ENCODE measurements at places on chromosomes 3 and 15.

GRCh38 chr3:117017135-117017894 is 307.7 kb downstream of the TUSC7 start:
- no peak for DNase-seq

- no peak for DNase-seq
These were observed 32.3 kb upstream of the CTSH start for GRCh38 chr15:78977091-78977571.

DNA sequence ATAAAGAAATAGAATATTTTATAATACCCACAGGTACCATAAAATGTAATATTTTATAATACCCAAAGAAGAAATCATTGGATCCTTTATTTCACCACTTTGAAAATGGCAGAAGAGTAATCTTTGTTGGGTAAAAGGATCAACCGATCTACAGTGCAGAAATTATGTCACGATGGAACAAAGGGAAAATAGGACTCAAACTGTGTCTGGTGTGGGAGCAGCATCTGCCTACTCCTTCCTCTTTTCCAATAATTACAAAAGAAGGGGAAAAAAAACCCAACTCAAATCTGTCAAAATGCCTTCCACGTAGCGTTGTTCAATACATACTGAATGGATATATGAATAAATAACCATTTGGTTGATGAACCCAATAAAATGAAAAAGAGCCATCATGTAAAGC is 492.6 kb upstream of the TBL1XR1 start:
- DNase-seq, result no peak

DNA sequence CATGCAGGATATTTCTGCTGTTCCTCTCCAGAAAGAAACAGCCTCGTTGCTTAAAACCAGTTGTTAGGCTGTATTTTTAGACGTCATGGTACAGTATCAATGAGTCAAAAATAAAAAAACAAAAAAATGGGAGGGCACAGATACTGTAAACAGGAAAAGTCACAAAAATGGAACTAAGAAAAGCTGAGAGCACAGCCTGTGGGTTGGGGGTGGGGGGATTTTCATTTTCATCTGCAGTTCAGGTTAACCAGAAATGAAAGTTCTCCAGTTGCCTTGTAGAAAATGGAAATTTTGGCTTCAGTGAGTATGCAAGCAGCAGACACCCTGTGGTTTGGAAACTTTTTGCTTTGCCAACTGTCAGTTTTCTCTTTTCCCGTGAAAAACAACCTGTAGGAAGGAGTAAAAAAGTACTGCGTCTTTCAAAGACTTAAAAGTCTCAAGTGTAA is 59.0 kb downstream of the FRMD4B start:
- no peak for DNase-seq

GRCh38 chr15:78232951-78233350 is 1.4 kb downstream of the ACSBG1 start:
- no peak for DNase-seq

GRCh38 chr3:132925256-132925930 is 112.8 kb upstream of the TMEM108 start:
- DNase-seq, result no peak

DNA sequence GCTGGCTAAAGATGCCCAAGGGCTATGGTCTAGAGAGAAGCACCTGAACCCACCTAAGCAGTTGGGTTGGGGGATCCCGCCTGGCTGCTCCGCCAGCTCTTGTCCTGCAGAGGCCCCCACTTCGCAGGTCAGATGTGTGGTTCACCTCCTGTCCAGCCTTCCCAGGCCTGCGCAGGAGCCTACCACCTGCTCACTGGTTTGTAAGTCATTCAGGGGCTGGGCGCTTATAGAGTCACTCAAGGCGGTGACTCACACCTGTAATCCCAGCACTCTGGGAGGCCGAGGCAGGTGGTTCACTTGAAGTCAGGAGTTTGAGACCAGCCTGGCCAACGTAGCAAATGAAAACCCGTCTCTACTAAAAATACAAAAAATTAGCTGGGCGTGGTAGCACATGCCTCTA is 3.9 kb upstream of the FURIN start:
- DNase-seq, result no peak

- DNase-seq, result no peak
These were observed 192.8 kb upstream of the THBS1 start for GRCh38 chr15:39388118-39388517.

DNA sequence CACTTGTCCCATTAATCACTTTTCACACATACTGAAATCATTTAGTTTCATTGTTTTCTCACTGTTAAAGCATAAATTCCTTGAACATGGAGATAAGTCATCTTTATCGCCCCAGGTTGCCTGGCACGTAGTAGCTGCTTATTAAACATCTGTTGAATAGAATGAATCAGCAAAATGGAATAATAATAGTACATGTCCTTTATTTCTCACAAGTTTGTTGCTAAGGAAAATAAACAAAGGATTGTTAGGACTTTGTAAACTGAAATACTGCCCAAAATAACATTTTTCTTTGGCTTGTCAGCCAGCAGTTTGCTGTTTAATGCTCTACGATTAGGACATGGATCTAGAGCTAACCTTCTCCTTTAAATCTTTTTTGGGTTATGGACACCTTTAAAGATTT is 17.9 kb downstream of the SLC35A5 start:
- no peak for DNase-seq

DNA sequence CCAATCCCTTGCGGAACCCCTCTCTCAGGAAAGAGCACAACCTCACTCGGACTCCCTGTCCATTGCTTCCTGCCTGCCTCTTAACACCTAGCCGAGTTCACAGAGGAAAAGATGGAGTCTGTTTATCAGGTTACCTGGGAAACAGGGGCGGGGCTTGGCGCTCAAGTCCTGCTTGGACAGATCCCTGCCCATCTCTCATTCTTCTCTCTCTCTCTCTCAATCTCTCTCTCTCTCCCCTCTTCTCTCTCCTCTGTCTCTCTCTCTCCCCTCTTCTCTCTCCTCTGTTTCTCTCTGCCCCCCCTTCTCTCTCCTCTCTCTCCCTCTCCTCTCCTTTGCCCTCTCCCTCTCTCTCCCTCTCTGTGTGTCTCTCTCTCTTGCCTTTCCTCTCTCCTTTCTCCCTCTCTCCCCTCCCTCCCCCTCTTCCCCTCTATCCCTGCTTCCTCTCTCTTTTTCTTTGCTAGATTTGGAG is at the start of gene EFHB:
TSS of gene EFHB (minus strand) at position 120 of the 469 bp plus-strand sequence. CDS start 199 bp downstream, outside the sequence.
- DNase-seq, result peak; percentile 72

DNA sequence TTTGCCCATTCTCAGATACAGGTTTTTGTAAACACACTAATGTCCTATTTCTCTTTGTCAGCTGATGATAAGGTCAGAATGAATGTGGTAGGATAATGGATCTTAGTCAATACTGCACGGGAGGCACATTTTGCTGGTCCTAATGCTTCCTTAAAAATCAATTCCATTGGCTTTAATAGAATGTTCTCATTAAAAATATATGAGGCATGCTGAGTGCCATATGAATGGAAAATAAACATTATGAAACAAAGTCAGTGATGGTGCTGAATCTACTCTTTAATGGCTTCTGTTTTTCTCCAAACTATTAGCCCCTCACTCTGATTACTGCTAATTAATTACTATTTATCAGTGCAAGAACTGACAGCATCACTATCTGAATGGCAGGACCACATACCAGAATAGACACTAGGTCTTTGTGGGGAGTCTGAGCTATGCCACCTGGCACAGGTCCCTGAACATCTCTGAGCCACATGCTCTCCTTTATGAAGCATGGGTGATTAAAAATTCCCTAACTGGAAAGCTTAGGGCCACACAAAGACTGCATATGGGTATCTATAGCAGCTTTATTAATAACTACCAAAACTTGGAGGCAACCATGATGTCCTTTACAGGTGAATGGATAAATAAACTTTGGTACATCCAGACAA is 278.9 kb downstream of the MEX3B start:
- no peak for DNase-seq

DNA sequence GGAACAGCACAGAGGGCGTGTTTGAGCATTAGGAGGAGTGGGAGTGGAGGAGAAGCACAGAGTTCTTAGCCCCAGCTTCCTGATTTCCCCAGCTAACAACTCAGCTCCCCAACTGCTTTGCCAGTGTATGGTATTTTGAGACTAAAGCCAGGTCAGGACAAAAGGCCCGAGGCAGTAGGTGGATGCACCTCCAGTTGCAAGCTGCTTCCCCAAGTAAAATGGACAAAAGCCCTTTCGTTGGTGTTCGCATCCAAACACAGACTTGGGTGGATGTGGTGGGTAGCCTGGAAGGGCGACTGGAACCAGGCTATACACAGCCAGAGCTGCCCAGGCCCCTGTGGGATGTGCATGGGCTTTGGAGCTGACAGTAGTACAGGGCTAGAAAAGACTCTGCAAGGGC is 12.3 kb upstream of the EHD4 start:
- DNase-seq, result no peak

DNA sequence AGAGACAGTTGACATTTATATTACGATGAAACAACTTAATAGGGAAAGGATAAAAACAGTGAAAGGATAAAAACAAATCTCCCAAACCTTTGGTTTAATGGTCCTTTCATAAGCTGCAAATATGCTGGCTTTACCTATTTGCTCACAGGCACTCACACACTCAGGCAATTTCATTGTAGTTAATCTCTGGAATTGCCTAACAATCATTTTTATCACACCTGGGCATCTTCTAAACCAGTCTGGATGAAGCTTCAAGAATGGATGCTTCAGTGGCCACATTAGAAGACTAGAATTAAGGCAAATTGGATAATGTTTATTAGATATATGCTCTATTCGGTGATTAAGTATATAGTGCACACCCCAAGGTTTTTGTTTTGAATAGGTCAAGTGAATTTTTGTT is 13.5 kb downstream of the OSBPL10 start:
- DNase-seq, result no peak

DNA sequence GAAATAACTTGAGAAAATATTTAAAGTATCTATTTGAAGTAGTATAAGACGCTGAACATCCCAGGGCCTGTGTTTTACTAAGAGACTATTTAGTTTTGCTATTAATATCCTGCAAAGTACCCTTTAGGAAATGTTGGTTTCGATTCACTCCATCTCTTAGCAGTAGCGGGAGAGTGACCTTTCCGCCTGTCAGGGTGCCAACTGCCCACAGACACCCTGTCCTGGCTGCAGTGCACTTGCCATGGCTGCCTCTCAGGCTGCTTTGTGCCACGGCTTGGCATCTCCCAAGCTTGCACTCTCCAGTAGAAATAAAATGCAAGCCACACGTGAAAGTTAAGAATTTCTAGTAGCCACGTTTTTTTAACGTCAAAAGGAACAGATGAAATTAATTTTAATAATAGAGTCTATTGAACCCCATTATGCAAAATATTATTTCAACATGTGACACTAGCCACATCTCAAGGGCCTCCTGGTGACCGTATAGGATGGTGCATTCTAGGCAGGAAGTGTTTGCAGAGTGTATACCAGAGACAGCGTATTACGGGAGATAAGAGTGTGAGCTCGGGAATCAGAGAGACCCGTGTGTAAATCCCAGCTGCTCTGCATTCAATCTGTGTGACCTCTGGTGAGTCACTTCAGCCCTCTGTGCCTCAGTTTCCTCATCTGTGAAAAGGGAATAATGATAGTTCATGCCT is 19.8 kb downstream of the ADAMTS9 start:
- DNase-seq, result no peak

DNA sequence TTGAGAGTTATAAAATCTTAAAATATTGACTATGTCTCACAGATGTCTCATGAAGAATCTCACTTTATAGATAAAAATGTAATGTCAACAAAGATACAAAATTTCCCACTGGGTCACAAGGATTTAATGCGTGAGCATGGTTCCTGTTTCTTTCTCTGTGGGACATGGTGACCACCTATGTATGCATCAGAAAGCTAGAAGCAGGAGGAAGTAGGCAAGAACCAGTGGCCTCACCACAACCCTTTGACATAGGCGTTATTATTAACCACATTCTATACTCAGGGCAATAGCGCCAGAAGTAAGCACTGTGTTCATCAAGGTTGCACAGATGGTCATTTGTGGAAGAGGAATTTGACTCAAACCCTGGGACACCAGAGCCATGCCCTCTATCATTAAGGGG is 11.7 kb upstream of the ADAMTS17 start:
- DNase-seq, result no peak

DNA sequence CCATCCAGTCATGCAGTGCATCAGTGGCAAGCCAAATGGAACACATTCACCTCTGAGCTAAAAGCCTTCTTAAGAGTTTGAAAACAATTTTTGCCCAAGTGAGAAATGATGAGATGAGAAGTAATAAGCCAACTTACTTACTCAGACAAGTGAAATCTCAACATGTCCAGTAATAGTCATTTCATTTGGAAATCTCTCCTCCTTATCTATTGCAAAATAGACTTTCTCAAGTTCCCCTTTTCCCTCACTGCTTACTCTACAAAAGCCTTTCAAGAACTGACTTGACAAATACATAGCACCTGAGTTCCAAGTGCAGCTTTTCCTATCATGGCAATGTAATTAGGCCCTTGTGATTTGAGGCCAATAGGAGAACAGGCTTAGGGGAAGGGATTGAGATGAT is 282.3 kb downstream of the SLC9A9 start:
- DNase-seq, result no peak

DNA sequence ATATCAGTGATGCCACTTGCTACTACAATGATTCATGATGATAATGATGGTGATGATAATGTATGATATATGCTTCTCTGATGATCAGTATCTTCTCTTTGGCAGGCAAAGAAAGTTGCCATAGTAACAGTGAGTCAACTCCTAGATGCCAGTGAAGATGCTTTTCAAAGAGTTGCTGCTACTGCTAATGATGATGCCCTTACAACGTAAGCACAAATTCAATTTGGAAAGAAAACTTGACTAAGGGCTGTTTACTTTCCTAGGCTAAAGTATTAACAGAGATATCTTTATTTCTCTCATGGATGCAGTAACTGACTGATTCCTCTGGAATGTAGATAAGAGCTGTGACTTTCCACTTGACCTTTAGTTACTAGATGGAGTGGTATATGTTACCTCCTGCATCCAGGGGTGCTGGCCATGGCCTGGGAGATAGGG is 27.8 kb downstream of the ADGRG7 start:
- no peak for DNase-seq

- DNase-seq, result no peak
These were observed 310.0 kb downstream of the SHQ1 start for GRCh38 chr3:72538070-72538745.

DNA sequence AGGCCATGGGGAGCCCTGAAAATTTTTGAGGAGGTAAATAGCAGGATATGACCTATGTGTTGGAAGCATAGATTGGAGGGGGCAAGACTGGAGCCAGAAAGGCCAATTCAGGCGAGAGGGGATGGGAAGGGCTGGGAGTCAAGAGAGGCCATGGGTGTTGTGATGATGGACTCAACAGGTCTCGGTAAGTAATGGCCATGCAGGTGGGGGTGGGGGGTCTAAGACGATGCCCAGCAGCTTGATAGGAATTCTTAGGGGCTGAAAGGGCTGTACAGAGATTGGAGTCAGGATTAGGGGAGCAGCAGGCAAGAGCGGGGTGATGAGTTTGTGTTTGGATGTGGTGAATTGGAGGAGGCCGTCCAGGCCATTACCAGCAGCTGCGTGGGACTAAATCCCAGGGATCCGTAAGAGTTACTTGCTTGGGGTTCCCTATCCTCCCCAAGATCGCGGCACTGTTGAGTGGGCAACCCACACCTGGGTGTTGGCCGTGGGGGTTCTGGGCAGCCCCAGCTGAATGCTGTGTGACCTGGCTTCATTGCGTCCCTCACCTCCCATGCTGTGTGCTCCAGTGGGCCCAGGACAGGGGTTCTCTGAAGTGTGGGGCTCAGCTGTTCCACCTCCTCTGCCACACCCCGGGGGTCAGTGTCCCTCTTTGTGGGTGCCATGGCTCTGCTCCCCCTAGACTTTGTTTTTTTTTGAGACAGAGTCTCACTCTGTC is 41.8 kb upstream of the CHRNB4 start:
- DNase-seq, result no peak

GRCh38 chr3:183548262-183548769 is 7.2 kb downstream of the KLHL6 start:
- DNase-seq, result peak; percentile 88

- DNase-seq, result peak; percentile 54
These were observed 33.6 kb downstream of the BTD start for GRCh38 chr3:15635121-15635661.

GRCh38 chr3:98501270-98501669 is 3.8 kb downstream of the OR5K2 start:
- DNase-seq, result no peak

Measured in mucosa of gallbladder (tissue), 1 donor.